ENCODE measurements at places on chromosomes 5 and 9.

DNA sequence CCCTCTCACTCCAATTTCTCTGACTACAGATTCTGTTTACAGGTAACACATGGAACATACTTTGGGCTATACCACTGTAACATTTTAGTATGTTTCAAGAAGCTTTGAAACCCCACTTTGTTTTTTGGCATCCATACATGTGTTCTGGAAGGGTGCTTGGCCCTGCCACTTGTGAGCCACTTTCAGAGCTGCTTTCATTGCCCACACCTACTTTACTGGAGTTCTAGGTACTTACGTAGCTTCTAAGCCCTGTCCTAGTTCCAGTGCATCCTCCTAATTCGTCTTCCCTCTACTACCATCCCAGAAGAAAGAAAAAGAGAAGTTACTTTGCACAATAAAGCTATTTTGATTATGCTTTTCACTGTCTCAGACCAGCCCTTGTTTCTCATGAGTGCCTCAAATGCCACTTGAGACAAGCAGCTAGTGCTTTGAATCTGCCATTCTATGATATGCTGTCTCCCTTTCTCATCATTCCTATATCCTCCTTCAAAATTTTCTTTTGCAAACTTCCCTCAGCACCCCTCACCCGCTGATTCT lies 26.5 kb upstream of the C5orf47 start:
- no peak for DNase-seq

DNA sequence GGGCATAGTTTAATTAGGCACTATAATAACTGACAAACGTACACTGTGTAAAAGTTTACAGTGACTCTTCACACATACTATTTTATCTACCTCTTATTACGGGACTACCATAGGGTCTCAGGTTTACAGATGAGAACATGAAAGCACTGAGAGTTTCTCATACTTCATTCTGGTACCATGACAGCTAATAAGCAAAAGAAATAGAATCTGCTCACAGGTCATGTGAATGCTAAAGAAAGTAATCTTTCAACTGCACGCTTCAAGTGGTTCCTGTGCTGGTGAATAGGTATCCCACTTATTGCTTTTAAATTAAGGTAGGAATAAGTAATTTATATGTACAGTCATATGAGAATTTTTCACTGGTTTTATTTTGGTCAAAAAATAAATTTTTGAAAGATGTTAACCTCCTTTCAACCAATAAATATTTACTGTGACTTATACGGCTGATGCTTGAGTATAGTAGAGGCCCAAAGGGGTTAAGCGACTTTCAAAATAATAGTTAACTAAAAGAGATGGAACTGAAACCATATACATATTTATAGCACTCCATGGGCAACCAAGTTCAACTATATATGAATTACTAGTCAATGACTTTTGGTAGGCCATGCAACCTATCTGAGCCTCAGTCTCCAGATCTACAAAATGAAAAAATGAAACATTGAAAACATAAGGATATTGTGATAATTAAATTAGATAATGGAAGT lies 8.1 kb downstream of the CDKN2A start:
- no peak for DNase-seq

DNA sequence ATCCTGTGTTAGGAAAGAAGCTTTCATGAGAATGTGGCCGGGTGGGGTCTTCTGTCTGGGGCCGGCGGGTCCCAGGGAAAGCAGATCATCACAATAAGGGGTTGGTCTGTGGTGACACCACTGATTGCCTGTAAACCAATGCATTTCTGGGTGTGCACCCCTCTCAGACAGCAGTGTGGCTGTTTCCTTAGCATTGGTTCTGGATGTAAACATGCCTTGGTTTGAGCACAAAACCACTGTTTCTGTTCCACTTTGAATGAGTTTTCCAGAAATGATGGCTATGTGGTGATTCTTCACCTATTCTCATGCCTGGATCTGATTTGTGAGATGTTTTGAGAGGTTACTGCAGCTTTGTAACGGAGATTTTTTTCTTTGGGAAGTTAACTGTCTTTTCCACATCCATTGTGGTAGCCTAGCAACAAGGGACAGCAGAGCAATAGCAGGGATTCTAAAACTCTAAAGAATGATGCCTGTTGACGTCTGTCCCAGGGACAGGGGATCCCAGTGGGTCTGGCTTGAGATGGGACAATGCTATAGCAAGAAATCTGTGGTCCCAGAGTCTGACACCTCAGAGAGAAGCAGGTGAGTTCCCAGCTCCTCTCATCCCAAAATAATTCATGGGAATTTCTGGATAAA lies at the start of gene CCDC192:
Gene CCDC192, plus strand, starts transcription at position 466 of the 636 bp plus-strand sequence. Its CDS starts 55 bp downstream, at position 521.
- no peak for DNase-seq

GRCh38 chr9:112326194-112326593 lies 7.2 kb downstream of the PTBP3 start:
- no peak for DNase-seq

DNA sequence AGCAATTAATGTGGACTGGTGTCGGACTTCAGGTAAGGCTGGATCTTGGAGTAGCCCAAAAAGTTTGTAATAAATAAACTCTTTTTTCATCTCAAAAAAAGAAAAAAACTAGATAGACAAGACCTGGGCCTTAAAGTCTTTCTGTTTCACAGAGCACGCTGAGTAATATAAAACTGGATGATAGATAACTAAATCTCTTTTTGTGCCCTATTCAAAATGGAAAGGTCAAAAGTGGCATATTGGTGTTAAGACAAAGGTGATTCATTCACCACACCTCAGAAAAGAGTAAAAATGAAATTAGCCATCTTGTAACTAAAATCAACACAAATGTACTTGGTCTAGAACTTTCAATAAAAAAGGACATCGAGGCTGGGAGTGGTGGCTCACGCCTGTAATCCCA lies 30.3 kb upstream of the RFK start:
- DNase-seq: no peak

GRCh38 chr5:108546939-108547338 lies 165.0 kb upstream of the FBXL17 start:
- no peak for DNase-seq

Data from stimulated activated CD4-positive, alpha-beta T cell treated with anti-CD3 and anti-CD28 coated beads, Interleukin-15, amount 100 ng/mL, for 1 hour (primary cell).